Ureter (tissue), 1 donor: ENCODE measurements at places on chromosomes 7 and 10. TPM values are rescaled to one million over a fixed set of nuclear protein-coding genes. Genes with fewer than 3 reads are reported as not detected.

DNA sequence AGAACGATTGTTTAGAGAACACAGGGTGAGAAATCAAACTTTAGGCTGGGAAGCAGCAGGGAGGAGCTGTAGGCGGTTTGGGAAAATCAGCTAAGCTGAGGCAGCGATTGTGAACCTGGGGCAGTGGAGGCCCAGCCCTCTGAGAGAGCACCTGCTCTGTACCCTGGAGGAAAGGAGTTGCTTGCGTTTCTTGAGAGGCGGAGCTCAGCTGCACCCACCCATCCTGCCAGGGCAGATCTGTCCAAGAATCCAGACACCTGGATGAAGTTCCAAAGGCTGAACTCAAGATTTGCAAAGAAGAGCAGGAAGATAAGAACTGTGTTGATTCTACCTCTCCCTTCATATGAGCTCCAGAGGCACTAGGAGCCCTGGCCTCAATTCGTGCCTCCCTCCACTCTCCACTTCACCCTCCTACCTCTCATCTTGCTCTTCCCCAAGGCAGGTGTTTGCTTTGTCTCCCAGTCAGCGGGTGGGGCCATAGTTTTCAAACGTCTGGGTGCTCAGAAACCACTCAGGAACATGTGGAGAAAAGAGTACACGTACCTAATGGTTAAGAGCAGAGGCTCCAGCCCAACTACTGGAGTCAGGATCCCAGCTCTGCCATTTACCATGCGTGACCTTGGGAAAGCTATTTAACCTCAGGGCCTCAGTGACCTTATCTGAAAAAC is 21.5 kb upstream of the TMEM213 start:
- DNase-seq = no peak

SHTN1 gene
- 17.1 TPM for total RNA-seq

DNA sequence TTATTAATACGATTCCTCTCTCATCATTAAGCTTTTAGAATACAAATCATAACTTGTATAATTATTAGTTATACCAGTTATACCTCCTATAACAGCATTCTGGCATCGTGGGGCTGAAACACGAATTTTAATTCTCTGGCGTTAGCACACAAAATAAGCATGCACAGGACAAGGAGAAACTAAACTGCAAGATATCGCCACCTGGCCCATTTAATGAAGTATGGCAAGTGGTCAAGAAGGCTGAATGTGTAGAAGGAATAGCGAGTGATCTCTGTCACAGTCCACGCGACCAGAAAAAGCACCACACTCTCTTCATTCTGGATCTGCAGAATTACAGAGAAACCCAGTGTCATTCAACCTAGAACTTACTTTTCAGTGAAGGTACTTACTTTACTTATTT is 18.1 kb downstream of the HACD1 start:
- no peak for DNase-seq

DNA sequence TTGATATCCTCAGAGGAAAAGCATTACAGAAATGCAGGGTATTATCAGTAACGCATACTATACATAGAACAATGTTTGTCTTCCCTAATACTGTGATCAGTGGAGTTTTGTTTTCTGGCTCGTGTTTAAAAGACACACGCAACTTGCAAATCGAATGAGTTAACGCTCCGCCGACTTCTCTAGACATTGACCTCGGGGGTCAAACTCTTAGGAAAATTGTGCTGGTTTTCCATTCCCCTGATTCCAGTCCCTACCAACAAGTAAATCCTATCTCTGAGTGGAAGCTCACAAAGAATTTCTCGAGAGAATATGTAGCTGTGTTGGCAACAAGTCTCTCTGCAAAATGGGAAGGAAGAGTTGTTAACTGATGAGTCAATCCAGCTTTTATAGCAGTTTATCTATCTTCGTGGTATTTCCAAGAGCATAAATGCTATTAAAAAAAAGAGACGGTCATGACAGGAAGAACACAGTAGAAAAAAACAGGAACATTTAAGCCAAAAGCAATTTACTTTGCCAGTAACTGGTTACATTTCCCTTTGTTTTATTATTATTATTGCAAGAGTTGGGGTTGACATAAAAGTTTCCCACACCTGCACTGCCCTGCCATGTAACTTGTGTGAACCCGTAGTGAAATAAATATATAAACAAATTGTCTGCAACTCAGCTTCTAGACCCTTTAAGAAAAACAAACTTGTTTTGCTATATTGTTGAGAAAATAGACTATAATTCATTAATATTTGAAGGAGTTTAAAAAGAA is 144.4 kb downstream of the ARID5B start:
- no peak for DNase-seq

GRCh38 chr10:4239186-4239585 is 454.2 kb upstream of the KLF6 start:
- no peak for DNase-seq
